Caki2 (cell line): ENCODE measurements at places on chromosomes 1 and 21. TPM values are rescaled to one million over a fixed set of nuclear protein-coding genes. Genes with fewer than 3 reads are reported as not detected.

- DNase-seq, result no peak
Observed at GRCh38 chr1:246291127-246291526, 216.0 kb downstream of the SMYD3 start.

DNA sequence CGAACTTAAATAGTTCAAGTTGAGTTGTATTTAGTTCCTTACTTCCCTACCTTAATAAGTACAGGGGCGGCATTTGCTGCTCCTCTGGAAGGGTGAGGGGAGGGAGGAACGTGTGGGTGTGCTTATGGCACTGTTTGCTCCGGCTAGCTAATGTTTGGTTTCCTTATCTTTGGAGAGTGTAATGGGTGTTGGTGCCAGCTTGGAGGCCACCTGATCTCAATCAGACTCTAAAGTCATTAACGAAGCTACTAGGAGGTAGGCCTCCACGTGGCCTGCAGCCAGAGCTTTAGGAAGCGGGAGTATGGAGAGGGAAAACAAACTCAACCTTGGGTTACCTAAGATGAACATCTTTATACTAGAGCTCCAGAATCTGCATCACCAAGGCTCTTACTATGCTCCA, 43.0 kb upstream of the RAP1A start:
- no peak for DNase-seq

DNA sequence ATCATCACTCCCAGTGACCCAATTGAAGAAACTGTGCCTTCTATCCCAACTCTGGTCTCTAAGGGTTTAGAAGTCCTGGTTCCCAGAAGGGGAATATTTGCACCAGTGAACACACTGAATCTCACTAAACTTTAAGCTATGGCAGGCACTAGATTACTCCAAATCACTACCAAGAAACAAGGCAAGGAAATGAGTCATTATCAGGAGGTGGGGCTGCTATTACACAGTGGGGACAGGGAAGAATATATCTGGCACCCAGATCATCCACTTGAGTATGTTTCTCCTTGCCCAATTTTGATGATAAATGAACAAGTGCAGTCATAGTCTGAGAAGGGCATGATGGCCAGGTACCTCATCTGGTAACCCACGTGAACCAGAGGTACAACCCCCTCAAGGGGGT, 7.0 kb downstream of the MRPL9 start:
- no peak for DNase-seq

DNA sequence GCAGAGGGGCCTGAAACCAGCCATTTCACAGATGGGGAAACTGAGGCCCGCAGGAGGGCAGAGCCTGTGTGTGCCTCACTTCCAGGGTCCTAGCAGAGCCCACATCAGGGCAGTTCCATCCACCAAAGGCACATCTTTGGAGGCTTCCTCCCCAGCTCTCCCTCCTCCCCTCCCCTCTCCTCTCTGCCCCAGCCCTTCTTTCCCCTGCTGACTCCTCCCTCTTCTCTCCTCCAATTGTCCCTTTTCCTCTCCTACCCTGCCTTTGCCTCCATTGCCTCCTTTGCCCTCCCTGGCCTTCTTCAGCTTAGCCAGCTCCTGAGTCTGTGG, 56.6 kb downstream of the TMEM53 start:
- DNase-seq, result no peak

DNA sequence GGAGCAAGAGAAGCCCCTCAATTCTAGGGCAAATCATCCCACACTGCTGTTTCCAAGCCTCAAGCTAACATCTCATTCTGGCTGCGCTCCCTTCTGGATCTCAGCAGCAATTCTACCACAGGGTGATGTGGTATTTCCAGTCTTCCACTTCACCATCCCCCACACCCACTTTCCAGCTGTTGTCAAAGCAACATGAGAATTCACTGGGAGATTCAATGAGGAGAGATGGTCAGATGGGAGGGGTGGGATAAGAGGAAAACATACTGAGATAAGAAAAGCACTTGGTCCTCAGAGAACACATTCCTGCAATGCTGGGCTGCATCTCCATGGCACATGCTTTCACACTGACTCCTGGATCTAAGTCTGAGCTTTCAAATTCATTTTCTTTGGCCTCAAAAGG, 47.3 kb upstream of the LRRC52 start:
- DNase-seq, result no peak

DNA sequence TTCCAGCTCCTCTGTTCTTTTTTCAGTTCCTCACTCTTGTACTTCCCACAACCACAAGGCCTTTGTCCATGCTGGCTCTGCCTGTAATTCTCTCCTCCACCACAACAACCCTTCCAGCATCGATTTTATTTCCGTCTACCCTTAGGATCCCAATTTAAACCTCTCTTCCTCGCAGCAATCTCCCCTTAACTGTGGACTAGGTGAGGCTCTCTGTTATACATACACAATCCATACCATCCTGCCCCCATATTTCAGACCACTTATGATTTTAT, 90.4 kb upstream of the ZC3H11B start:
- no peak for DNase-seq

GRCh38 chr1:228224198-228225164, 16.6 kb downstream of the OBSCN start:
- DNase-seq, result no peak

GRCh38 chr1:222020553-222020952, 278.7 kb upstream of the DUSP10 start:
- DNase-seq, result no peak

DNA sequence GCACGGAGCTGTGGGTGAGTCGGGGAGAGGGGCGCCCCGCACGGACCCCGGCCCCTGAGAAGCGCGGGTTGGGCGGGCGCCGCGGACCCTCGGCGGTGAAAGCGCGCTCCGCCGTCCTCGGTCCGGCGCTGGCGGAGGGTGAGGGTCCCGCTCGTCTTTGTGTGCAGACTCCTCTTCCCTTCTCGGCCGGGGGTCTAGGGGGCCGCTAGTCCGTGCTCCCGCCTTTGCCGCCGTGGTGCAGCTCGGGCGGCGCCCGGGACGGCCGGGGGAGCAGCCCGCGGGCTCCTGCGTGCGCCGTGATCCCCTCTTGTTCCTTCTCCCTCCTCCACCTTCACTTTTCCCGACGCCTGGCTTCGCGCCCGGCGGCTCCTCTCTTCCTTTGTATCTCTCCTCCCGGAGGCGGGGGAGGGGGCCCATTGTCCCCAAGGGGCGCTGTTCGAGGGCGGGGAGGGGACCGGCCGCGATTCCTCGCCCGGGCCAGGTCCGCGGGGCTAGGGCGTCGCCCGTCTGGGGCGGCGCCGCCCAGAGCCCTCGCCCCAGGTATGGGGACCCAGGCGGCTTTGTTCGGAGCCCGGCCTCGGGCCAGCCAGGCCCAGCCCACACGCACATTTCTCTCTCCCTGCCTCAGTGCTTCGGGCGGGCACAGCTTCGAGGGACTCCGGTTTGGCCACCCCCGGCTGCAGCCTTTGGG, 519 bp downstream of the FNBP1L start:
- DNase-seq, result peak; percentile 30

GRCh38 chr1:242240077-242240476, 241.2 kb upstream of the MAP1LC3C start:
- peak; percentile 75 for DNase-seq

ABCA4 gene
- total RNA-seq, result not detected in 2 replicates

KMO gene
- 2.6 and 18.2 TPM in 2 replicates for total RNA-seq

FCRL5 gene
- not detected in 2 replicates for total RNA-seq

RPTN gene
- not detected in 2 replicates for total RNA-seq

ZBTB48 gene
- 12.0 and 36.7 TPM in 2 replicates for total RNA-seq

ETV3L gene
- not detected in 2 replicates for total RNA-seq
